Neural crest cell (in vitro differentiated cells): ENCODE measurements at places on chromosomes 6 and 20.

- peak; percentile 5 for DNase-seq
Observed at GRCh38 chr6:71887006-71887743, 825 bp downstream of the RIMS1 start.

DNA sequence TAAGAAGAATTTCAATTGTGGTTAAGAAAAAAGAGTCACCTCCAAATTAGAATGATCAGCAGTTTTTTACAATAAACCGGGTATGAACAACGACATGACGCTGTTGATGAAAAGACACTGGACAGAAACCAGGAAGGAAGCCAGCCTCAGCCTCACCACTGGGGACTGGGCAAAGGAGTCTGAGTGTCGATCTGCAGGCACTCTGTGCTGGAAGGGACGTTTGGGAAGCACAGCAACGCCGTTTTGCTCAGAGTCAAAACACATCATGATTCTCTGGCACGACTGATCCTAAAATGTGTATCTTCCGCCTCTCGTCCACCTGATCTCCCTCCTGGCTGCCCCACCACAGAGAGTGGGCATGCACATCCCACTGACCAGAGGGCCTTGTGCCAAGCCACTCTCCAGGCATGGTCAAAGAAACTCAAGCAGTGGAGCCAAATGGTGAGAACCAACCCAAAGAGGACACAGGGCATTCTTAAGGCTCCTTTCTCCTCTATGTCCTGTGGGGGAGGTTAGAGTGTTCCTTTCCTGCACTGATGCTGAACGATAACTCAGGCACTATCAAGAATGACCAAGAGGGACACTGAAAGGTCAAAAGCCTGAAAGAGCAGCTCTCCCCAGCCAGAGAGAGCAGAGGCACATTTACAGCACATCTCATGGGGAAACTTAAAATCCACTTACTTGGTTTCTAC is 68.8 kb downstream of the AGPAT4 start:
- DNase-seq: no peak

DNA sequence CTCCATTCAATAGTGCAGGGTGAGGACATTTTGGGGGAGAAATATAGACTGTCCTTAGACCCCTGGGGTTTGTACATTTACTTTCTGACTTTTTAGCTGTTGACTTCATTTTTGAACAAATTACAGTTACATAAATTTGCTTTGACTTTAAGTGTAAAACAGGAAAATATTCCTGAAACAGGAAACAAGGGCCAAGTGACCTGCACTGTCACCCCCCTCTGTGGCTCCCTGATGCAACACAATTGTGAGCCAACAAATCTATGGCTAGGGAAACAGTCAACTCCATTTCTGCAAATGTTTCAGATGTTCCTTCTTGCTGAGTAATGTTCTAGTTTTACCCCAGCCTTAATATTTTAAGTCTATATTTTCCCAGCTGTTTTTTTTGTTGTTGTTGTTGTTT is 39.8 kb downstream of the HLA-A start:
- DNase-seq: no peak

DNA sequence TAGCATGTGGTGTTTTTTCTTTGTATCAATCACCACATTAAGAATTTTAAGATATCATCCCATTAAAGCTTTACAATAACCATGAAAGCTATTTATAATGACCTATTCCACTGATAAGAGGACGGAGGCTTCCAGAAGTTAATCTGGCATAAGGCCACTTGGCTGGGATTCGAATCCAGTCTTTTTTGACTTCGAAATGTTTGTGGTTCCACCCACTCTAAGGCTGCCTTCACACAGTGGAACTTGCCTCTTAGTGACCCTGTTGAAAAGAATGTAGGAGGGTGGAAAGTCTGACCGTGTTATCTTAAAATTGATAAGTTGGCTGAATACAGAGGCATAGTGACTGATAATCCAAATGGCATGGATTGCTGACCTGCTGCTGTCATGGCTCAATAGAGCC is 959.7 kb downstream of the KIF16B start:
- DNase-seq: no peak

DNA sequence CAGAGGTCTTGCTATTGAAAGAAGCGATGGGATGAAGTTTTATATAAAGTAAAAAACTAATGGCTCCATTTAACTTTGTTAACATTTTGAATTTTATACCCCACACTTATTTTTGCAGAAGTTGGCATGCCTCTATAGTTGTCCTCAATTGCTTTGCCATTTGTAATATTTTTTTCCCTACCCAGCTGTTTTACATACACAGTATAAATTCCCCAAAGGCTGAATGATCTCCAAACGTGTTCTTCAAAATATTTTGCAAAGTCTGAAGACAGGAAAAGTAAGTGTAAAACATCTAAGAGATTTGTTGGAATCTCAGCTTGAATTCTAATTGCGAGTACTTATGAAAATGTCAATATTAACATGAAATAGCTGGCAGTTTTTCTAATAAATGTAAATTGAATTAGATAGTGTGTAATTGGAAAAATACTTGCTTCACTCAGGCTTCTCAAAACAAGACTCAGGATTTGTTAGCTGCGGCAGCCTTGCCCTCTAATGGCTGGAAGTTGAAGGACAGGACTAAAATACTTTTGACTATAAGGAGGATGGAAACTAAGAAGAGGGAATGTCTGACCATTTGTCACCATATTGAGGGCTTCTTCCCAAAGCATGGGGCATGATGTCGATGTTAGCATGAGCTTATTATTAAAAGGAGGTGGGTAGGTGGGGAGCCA is 226.8 kb downstream of the UST start:
- DNase-seq: no peak

DNA sequence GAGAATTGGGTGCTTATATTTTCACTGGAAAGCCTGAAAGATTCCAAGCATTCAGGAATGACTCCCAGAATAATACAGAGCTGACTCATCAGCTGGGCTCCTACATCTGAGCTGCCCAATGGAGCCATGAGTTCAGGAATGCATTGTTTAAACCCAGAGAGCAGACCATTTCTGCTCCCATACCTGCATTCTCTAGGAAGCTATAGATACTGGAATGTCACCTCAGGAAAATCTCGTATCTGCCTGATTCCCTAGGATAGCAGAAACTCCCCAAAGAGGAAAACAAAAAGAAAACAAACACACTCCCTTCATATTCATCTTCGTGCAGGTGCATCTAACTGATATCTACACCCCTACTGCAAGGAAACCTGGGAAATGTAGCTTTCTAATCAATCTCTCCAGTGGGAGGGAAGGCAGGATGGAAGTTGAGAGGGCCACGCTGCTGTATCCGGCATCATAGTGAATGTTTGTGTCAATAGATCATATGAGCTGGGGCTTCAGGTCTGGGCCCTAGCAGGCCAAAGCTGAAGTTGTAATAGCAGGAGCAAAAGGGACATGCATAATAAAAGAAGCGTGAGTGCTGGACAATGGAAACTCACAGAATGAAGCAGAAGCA is 8.2 kb upstream of the SLC2A12 start:
- DNase-seq: no peak

DNA sequence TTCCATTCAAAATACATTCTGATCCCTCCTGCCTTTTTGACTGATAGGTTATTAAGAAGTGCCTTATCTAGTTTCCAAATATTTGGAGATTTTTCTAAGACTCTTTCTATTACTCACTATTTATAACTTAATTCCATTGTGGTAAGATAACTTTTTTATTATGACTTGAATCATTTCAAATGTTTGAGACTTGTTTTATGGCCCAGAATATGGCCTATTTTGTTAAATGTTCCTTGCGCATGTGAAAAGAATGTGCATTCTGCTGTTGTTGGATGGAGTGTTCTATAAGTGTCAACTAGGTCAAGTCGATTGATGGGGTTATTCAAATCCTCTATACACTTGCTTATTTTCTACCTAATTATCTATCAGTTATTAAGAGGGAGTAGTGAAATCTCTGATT is 13.1 kb upstream of the TCP11 start:
- no peak for DNase-seq

- DNase-seq: no peak
Observed at GRCh38 chr6:11738234-11738633, 40.4 kb downstream of the ADTRP start.

GRCh38 chr6:38155144-38155543 is 335.6 kb downstream of the ZFAND3 start:
- no peak for DNase-seq

GRCh38 chr6:127737009-127737486 is 160.1 kb downstream of the C6orf58 start:
- peak; percentile 12 for DNase-seq

DNA sequence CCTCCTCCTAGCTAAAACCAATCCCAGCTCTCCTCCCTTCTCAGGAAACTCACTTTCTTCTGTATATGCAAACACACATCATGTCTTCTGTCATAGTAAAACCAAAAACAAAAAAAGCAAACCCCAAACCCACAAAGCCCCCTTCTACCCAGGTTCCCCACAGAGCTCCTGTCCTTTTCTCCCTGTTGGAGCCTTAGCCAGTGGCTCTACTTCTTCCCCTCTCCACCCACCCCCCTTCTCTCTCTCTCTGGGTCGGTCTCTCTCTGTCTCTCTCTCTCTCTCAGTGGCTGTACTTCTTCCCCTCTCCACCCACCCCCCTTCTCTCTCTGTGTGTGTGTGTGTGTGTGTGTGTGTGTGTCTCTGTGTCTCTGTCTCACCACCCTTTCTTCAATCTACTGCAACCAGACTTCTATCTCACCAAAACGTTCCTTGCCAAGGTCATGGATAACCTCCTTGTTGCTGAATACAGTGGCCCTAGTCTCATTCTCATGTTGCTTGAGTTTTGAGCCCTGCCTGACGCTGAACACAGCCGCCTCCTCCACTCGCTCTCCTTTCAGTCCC is 8.7 kb upstream of the OSER1 start:
- DNase-seq: no peak

- no peak for DNase-seq
Observed at GRCh38 chr20:24954566-24954965, 5.5 kb downstream of the CST7 start.

- DNase-seq: no peak
Observed at GRCh38 chr6:37441651-37442050, 8.6 kb downstream of the CMTR1 start.

GRCh38 chr20:46642969-46643343 is 8.3 kb downstream of the SLC13A3 start:
- no peak for DNase-seq

DNA sequence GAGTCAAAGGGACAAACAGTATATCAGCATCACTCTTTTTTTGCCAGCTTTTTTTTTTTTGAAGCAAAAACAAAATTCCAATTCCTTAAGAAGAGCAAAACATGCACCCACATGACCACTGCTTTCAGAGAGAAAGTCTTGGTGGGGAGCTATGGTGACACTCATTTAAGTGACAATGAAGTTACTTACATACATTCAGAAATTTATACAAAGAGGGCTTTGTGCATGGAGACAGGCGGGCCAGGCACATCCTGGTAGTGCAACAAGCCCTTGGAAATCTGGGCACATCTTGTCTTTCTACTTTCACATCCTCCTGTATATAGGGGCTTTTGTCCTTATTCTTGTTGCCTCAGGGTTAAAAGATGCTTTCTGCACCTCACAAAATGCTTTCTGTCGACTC is 55.9 kb downstream of the IL22RA2 start:
- no peak for DNase-seq

DNA sequence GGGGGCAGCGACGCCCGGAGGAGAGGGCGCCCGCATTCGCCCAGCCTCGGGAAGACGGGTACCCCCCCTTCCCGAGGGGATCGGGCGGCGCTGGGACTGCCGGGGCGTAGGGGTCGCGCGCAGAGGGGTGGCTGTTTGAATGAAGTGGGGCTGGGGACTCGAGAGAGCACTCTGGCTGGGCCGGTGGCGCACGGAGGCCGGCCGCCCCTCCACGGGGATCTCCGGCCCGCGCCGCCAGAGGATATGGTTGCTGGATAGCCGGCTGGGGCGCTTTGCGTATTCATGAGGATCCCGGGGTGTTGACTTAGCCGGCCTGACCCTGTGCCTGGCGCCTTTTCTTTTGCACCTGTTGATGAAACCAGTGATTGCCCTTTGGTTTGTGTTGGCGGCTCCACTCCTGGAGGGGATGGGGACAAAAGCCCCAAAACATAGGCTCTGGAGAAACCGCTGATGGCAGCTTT is 469 bp downstream of the SYNJ2 start:
- DNase-seq: no peak

GRCh38 chr6:167703347-167703746 is 123.4 kb upstream of the AFDN start:
- DNase-seq: no peak

- DNase-seq: no peak
Observed at GRCh38 chr6:14735956-14736486, 509.8 kb upstream of the JARID2 start.

DNA sequence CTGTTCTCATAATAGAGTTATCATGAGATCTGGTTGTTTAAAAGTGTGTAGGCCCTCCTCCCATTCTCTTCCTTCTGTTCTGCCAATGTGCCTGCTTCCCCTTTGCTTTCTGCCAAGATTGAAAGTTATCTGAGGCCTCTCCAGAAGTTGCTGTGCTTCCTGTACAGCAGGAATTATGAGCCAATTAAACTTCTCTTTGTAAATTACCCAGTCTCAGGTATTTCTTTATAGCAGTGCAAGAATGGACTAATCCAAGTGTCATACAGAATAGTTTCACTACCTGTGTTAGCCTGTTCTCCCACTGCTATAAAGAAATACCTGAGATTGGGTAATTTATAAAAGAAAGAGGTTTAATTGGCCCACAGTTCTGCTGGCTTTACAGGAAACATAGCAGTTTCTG is 100.0 kb downstream of the CD24 start:
- no peak for DNase-seq

GRCh38 chr6:53029257-53029656 is 34.2 kb upstream of the GSTA4 start:
- no peak for DNase-seq

GRCh38 chr6:13355043-13355945 is 27.0 kb upstream of the TBC1D7 start:
- no peak for DNase-seq

- no peak for DNase-seq
Observed at GRCh38 chr6:170439366-170440361, 113.4 kb downstream of the PSMB1 start.

GRCh38 chr6:164163239-164163638 is 748.7 kb downstream of the QKI start:
- no peak for DNase-seq

- DNase-seq: peak; percentile 23
Observed at GRCh38 chr20:48455651-48456365, 372.0 kb downstream of the PREX1 start.

- DNase-seq: no peak
Observed at GRCh38 chr20:22623211-22623610, 38.8 kb upstream of the FOXA2 start.

GRCh38 chr6:121912905-121913304 is 477.5 kb downstream of the GJA1 start:
- DNase-seq: no peak

DNA sequence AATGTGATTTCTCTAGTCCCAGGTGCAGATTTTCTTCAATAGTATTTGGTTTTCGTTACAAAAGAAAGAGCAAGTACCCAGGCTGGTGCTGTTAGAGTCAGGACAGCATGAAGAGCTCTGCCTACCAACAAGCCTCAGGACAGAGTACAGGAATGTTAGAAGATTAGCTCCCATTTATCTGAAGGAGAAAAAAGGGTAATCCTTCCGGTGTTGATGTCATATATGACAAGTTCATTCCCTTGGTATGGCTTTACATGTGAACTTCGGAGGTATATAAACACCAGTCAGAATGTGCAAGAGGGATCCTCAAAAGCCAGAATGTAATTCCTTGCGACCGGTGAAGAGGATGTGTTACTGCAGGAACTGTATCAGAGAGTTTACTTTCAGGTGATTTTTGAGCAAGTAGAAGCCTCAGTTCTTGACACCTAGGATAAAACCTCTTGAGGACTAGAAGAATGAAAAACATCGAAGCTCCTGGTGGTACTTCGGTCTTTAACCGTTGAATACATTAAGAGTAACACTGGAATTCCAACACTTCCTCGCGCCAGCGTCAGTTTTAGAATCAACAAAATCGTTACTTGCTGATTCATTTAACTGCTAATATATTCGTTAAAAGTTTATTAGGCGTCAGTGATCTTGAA is 194.2 kb upstream of the ZNF184 start:
- no peak for DNase-seq
